ENCODE measurements at places on chromosomes 4 and X.

- no peaks in the 10 kb centered on the region for H3K27me3 ChIP-seq
- H3K4me1 ChIP-seq: no peaks in the 10 kb centered on the region
- H3K27ac ChIP-seq: no peak overlapping the region
- H3K36me3 ChIP-seq: no peaks in the 10 kb centered on the region
- H3K4me3 ChIP-seq: no peak overlapping the region
- DNase-seq: no peak
Observed at GRCh38 chrX:51215266-51215665, 117.4 kb upstream of the NUDT10 start.

GRCh38 chr4:110489901-110490508 lies 14.1 kb downstream of the ENPEP start:
- peaks cover 3% of the 10 kb centered on the region for H3K36me3 ChIP-seq
- no peak for DNase-seq
- no peaks in the 10 kb centered on the region for H3K27me3 ChIP-seq
- H3K27ac ChIP-seq: peak overlapping the region; percentile 3

- H3K4me3 ChIP-seq: no peak overlapping the region
- H3K36me3 ChIP-seq: no peaks in the 10 kb centered on the region
- no peak for DNase-seq
- no peaks in the 10 kb centered on the region for H3K27me3 ChIP-seq
- H3K27ac ChIP-seq: no peak overlapping the region
Observed at GRCh38 chrX:145687707-145688106, 129.9 kb upstream of the SLITRK2 start.

DNA sequence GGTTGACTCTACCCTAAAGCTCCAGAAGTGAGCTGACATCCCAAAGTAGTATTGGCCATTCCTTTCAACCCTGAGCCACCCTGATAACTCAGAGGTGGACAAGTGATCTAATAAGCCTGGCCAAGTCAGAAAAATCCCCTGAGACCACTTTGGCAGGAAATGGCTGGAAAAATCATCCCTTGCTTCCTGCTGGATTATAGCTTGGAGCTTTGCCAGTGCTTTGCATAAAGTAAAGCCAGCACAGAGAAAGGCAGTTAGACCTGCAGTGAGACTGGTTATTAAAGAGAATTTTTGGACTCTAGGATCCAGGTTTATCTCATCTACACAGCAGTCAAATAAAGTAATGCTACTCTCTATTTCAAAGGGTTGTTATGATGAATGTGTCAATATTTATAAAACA lies 6.4 kb downstream of the CXCL3 start:
- no peaks in the 10 kb centered on the region for H3K36me3 ChIP-seq
- H3K27ac ChIP-seq: no peak overlapping the region
- no peak overlapping the region for H3K4me3 ChIP-seq
- no peak for DNase-seq
- H3K4me1 ChIP-seq: no peaks in the 10 kb centered on the region

DNA sequence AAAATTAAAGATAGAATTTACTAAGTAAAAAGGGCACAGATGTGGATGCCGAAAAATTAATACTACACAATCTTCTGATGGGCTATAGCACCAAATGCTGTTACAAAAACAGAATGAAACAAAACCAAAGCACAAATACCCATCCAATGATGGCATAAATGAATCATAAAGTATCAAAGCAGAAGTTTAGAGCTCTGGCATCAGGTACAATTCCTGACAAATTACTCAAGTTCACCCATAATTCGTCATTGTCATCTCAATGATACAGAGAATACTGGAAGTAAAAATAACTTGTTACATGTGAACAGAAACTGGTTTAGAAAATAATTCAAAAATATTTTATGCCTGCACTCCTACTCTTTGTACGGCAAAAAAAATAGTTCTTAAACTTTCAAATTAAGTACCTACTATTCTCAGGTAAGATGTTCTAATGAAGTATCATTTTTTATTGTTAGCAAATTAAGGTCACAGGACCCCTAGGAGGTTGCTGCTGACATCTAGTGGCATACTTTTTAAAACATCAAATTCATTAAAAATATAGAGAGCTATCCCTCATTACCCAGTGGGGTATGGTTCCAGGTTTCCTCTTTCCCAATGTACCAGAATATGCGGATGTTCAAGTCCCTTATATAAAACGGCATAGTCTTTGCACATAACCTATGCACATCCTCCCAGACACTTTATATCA lies 126.1 kb downstream of the INPP4B start:
- H3K4me1 ChIP-seq: no peaks in the 10 kb centered on the region
- no peaks in the 10 kb centered on the region for H3K27me3 ChIP-seq
- no peak overlapping the region for H3K4me3 ChIP-seq
- no peaks in the 10 kb centered on the region for H3K36me3 ChIP-seq
- peak; percentile 28 for DNase-seq

Measured in kidney (tissue), 22 donors.